ENCODE measurements at places on chromosomes 12 and 14.

DNA sequence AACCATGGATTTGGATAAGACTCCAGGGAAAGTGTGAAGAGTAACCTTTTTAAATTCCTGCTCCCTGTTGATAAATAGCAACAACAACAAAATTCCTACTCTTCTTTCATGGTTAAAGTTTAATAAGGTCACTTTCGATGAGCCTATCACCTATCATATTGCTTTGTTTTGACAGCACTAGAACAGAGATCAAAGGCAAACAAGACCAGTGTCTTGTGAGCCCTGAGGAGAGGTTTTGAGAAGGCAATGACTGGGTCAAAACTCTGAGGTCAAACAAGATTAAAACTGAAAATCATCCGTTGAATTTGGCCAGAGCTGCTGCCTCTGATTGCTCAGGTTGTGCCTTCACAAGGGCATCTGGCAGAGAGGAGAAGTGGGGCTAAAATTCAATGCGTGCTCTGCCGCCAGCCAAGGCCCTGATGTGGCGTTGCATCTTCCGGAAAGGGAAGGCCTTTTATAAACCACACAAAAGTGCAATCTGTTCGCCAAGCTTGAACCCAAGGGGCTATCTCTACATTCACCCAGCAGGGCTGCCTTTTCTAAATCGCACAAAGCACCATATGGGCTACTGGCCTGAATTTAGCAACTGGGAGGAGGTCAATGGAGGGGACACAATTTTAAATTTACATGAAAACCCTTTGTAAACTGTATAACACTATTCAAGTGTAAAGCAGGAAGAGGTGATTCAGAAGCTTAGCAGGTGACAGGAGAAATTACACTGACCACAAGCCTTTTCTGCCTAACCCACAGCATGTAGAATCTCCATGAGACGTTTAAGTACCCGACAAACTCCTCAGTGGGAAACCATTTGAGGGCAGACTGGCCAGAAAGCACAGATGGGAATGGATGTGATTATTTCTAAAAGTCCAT lies 140.8 kb downstream of the DAD1 start:
- DNase-seq: no peak

DNA sequence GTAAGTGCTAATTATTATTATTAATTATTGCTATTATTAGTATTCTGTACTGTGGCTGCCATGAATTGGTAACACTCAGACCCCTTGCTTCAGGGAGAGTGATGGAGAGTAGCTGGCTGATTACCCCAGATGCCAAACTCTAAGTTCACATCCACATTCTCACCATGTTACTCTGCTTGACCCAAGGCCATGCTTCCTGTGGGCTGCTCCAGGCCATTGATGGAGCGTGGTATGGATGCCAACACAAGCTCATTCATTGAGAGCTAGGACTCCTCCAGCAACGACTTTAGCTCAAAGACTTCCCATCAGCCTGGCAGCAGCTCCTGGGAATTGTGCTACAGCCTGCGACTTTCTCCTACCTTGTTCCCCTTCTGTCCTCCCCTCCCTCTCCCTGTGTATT lies 233.4 kb downstream of the MSRB3 start:
- DNase-seq: no peak

DNA sequence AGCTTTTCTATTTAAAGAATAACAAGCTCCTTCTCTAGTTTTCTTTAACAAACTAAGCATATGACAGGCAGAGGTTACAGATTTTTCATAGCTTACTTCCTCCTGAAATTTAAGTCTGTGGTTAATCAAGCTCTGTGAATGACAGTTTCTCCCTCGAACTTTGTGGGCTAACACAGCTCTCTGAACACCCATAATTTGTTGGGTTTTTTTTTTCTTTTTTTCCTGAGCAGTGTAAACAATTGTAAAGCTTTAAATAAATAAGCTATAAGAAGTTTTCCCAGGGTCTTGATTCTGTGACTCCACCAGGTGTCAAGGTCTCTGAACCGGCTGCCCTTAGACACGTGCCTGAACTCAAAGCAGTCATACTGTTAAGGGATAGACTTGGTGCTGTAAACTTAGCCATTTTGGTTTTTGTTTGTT lies 128.1 kb upstream of the AMIGO2 start:
- DNase-seq: no peak

- DNase-seq: no peak
Observed at GRCh38 chr12:27277846-27278260, 33.8 kb downstream of the STK38L start.

GRCh38 chr14:58628406-58628805 lies 9.4 kb upstream of the DACT1 start:
- DNase-seq: no peak

GRCh38 chr14:68820999-68821683 lies 28.3 kb upstream of the ZFP36L1 start:
- no peak for DNase-seq

DNA sequence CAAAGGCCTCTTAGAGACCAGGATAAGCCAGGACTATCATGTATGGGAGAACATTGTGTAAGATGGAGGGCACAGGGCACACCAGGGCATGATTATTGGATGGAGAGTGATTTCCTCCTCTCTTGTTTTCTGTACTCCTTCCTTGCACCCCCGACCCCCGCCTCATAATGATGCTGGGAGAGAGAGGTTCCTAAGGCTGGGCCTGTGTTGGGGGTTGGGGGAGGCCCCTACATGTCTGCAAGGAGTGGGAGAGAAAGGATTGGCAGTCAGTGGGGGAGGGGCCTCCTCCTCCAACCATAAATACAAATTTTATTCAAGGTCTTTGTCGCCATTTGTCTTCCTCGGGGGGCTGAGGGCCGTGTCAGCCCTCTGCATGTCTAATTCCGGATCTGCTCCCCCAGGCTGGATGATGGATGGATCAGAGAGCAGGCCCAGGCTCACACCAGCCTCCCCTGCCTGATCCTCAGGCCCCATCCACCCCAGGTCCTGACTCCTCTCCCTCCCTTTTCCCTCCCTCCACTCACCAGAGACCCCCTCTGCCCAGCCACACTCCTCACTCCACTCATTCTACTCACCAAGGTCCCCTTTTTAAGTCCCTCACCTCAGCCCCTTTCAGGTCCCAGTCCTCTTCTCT lies 2.0 kb upstream of the C1QL4 start:
- no peak for DNase-seq

- DNase-seq: no peak
Observed at GRCh38 chr14:34713122-34713680, 1.2 kb downstream of the CFL2 start.

DNA sequence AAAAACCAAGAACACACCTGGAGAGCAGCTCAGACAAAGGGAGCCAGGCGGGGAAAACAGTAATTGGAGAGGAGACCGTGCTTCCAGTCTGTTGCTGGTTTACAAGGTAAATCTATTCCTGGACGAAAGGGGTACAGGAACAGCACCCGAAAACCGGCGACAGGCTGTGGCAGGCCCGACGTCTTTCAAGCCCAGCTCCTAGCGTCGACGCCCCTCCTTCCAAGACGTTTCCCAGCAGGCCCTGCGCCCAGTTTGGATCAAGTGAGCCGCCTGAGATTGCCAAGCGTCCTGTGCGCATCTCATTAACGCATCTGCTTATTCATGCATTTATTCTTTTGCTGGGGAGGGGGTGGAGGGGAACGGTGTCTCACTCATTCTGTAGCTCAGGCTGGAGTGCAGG lies 1.4 kb downstream of the C12orf56 start:
- no peak for DNase-seq

DNA sequence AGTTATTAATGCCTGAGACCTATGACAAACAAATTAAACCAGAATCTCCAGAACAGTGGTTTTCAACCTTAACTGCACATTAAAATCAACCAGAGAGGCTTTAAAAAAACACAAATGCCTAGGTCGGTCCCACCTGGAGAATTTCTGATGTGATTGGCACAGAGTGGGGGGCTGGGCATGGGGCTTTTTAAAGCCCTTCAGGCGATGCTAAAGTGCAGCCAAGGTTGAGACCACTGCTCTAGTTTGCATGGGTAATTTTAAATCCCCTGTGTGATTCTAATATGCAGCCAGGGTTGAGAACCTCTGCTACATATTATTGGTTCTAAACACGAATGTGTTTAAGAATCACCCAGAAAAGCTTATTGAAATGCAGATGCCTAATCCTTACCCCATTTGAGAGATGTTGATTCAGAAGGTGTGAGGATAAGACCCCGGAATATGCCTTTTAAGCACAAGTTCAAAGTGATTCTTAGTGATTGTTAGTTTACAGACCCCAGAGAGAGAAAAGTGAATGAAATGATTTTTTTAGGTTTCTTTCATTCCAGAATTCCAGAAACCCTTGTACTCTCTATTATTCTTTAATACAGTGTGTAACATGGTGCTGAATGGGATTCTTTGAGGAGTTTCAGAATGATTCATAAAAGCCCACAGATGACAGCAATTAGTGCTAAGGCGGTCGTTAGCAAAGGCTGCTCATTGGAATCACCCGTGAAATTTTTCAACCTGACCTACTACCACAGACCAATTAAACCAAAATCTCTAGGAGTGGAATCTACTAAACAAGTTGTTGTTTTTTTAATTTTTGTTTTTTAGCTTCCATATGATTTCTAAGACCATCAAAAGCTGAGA lies 44.9 kb downstream of the LIN7A start:
- no peak for DNase-seq

DNA sequence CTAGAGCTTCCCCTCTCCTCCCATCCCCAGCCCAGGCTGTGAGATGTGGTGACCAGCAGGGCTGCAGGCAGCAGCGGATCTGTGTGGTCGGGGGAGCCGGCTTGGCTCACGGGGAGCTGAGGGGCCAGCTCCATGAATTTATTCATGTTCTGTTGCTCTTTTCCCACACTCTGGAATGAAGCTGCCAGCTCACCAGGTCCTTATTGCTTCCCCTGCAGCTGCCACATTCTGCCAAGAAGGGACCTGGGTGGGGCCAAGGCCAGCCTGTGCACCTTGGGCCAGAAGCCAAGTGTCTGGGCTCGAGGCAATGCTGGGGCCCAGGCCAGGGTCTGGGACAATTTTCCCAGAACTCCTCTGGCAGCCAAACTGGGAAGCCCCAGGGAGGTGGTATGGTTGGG lies 2.5 kb upstream of the C1QL4 start:
- no peak for DNase-seq

- no peak for DNase-seq
Observed at GRCh38 chr12:23686095-23686494, 263.4 kb downstream of the SOX5 start.

DNA sequence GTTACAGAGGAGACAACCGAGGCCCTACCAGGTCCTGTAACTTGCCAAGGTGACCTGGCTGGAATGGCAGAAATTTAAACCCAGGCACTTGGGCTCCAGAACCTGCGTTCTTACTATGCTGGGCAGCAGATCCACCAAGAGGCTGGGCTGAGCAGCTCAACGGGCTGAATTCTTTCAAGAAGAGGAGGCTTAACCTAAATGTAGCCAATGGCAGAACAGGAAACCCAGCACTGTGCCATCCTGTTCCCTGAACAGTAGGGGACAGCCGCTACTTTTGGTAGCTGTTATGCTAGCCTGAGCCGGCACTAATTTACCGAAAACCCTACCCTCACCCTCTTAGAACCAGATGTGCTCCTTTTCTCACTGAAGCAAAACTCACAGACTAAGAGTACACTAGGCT lies 86.1 kb downstream of the ACTN1 start:
- DNase-seq: no peak

DNA sequence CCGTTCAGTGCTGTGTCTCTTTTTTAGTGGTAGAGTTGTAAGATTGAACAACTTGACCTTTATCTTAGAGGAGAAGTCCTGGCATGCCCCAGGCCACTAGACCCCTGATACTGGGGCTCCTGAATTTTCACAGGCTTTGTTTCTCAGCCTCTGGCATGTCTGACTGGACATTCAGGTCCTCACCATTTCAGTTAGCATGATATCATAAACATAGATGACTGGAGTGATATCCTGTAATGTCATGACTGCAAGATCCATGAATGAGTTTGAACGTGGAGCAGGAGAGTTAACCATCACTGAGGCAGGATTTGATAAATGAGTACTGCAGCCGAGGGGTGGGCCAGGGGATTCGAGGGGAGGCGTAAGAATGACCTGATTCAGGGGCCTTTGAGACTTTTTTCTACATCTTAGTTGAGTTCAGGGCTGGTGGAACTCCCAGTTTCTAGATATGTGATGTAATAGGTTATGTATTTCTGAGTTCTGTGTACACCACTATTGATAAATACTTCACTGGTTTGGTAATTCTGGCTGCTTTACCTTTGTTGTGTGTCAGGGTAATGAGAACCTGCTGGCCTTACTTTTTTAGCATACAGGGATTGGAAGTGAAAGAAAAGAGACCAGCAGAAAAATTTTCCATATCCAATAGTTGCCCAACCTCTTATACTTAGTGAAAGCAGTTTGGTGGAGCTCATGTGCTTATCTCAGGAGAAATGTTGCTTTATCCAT lies 217.0 kb downstream of the SYNE2 start:
- no peak for DNase-seq

- DNase-seq: no peak
Observed at GRCh38 chr14:79284621-79285020, 926.7 kb downstream of the DIO2 start.

GRCh38 chr14:46259536-46259935 lies 392.0 kb downstream of the RPL10L start:
- DNase-seq: no peak

GRCh38 chr14:105154476-105154871 lies 14.1 kb downstream of the JAG2 start:
- no peak for DNase-seq

DNA sequence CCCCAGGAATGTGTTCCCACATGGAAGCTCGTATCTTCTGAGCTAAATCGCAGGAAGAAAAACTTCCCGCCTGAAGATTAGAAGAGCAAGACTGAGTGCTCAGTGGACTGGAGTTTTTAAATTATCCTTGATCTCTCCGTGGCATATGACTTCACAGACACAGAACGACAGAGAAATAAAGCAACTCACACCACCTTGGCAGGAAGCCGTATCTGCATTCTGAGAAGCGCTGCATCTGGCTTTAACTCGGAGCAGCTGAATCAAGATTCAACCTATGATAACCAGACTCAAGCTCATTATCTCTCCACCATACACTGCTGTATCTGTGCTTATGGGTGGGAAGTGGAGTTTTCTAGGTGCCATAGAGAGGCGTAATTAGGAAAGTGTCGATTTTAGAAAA lies 1482.7 kb downstream of the AACS start:
- no peak for DNase-seq

- DNase-seq: no peak
Observed at GRCh38 chr12:42729535-42729900, 140.0 kb upstream of the PRICKLE1 start.

DNA sequence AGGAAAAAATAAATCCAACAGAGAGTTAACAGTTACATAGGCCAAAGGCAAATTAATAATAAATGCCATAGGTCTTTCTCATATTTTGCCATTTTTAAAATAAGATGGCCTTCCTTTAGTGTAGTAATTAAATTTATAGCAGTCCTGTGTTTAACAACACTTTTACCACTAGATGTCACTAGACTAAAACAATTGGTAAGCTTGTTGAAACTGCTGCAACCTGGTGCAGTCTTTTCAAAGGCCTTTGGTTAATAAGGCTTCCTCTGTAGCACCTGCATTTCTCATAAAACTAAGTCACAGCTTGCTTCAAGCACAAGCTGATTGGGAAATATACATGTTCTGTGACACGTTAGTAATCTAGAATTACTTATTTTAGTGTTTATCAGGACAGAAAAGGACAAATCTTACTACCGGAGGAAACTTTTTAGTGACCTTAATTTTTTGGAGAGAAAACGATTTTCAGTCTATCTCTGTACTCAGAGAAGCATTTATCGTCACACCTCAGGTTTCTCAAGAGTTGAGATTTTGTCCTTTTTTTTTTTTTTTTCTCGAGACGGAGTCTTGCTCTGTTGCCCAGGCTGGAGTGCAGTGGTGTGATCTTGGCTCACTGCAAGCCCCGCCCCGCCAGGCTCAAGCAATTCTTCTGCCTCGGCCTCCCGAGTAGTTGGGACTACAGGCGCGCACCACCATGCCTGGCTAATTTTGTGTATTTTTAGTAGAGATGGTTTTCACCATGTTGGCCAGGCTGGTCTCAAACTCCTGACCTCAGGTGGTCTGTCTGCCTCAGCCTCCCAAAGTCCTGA lies 20.0 kb downstream of the BORCS5 start:
- no peak for DNase-seq

Measured in T-helper 22 cell (primary cell).